ENCODE measurements at places on chromosomes 16 and 17.

DNA sequence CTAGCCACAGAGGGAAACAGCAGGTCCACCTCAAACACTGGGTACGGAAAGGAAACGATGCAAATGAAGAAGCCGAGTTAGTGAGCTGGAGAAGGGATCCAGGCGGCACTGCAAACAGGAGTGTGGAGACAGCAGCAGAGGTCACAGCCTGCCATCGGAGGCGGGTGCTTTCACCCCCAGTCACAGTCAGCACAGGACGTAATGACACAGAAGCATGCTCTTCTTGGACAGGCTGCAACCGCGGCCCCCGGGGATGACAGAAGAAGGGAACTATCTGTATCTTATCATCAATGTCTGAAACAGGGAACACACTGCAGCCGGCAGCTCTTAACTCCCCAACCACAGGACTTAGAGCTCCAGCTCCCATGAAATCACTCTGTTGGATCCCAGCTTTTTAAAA is 16.1 kb upstream of the SLC38A8 start:
- DNase-seq, result no peak

DNA sequence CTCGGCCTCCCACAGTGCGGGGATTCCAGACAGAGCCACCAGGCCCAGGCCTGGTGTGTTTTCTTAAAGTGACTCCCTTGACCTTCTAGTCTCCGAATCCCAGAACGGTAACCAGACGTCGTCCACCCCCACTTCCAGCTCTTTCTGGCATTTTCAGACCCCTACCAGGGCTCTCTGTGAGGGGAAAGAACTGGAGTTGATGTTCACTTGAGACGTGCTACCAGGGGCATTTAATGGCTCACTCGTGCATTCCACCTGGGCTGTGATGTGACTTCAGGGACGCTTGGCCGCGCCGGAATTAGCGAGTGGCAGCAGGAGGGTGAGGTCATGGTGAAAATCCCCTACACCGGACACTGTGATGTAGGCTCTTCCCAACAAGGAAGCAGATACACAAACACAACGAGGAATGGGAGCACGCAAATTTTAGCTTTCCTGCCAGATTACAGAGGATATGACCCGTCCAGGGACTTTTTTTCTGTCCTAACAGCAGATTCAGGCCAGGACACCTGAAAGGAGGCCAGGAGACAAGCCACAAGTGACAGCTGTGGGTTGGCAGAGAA is 1.1 kb upstream of the GNA13 start:
- no peak for DNase-seq

- DNase-seq, result no peak
Observed at GRCh38 chr16:11121914-11122692, 133.9 kb downstream of the SOCS1 start.

- DNase-seq, result no peak
Observed at GRCh38 chr16:68389006-68389405, 59.3 kb downstream of the SMPD3 start.

DNA sequence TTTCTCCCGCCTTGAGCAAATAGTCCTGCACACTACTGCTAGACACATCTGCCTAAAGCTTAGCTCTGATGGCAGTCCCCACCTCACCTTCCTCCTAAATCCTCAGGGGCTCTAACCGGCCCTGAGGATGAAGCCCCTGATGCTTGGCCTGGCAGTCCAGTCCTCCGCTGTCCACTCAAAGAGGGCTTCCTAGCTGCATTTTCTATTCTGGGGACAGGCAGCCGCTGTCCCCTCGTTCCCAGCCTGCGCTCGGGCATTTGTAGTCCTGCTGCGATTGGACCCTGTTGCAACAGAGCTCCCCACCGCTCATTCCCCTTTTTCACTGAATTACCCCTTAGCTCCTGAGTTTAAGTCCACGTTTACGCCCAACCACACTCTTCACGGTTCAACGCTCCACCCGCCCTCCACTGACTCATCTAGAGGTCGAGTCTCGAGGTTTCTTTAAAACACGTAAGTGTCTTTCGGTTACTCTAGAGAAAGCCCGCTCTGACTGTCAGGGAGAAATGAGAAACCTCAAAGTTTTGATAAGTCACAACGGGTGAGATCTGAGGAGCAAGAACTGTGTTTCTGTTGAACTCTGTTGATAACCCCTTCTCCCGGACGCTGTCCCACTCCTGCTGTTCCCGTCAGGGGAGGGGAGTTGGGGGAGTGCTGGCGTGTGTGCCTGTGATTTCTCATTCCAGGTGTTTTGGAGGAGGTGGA is 4.5 kb downstream of the CCR7 start:
- no peak for DNase-seq

- DNase-seq, result no peak
Observed at GRCh38 chr16:85153046-85153445, 40.8 kb upstream of the CIBAR2 start.

- no peak for DNase-seq
Observed at GRCh38 chr16:22369221-22369811, 5.1 kb downstream of the CDR2 start.

- no peak for DNase-seq
Observed at GRCh38 chr17:53635444-53635843, 187.3 kb upstream of the KIF2B start.

GRCh38 chr16:89409161-89409711 is 81.1 kb downstream of the ANKRD11 start:
- no peak for DNase-seq

DNA sequence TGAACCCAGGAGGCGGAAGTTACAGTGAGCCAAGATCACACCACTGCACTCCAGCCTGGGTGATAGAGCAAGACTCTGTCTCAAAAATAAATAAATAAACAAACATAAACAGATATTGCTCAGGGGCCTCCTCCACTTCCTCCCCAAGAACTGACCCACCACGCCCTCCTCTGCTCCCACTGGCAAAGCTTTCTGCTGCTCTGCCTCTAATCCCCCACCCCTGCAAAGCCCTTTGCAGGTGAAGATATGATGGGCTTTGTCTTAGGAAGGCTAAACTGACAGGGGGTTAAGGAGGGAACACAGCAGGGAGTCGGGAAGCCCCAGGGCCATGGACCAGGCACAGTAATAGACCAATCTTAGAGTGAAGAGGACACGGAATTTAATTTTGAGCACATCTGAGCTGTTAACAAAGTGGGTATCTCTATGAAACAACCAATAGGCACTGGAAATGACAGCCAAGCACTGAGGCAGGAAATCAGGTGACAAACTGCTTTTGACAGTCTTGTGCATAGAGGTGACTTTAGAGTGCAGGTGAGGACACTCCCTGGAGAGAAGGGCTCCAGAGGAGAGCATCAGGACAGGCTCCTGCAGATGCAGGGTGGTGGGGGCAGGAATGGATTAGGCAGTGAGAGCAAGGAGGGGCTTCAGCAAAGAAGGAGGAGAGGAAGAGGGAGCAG is 6.4 kb upstream of the CD300LD start:
- DNase-seq, result no peak

- DNase-seq, result no peak
Observed at GRCh38 chr17:60173304-60173819, 23.6 kb downstream of the CA4 start.

DNA sequence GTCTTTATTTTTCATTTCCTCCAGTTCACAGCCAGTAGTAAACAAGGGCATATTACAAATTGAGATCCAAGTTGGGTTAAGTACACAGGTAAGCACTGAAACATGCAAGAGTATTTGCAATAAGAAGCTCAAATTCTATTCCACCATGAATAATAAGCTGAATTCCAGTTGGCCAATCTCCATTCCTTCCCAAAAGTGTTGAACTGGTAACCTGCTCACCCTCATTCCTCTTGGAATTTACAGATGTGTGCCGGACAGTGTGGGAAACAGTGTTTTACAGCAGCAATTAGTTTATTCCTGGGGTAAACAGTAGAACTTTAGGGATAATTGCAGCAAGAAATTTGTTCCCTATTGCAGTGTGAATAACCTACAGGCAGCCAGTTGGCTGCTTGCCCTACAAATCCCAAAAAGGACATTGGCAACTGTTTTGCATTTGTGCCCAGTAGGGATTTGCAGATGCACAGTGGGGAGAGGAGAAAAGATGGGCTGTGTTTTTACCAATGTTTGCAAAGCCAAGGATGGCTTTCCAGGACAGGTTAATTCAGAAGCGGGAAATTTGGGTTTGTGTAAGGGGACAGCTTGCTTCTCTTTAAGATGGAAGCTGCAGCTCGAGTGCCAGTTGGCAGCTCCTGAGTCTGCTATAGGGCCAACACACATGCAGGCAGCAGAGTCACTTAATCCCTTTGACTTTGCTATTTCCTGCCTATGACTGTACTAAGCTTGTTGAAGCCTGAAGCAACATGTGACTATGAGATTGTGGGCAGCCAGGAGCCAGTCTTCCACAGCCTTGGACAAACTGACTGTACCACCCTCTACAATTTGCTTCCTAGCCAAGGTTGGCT is 318.9 kb downstream of the MAP2K6 start:
- DNase-seq, result no peak

Data from right renal pelvis (tissue), 4 donors.